ENCODE measurements at places on chromosomes 12 and 14.

DNA sequence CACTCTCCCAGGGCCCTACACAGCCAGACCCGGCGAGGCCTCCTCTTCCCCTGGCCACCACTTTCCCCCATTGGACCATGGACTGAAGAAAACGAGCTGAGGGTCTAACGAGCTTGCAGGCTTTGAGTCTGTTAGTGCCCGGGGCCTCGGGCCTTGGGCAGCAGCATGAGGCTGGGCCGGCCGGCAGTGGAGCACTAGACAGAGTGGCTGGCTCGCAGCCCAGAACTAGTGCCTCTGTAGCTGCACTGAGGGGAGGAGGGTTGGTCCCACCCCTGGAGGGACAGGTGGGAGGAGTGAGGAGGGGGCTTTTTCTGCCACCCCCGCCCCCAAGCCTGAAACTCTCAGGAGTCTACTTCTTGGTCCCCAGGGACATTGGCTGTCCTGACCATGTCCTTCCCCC is 38.7 kb downstream of the SLC6A12 start:
- no peak for DNase-seq

DNA sequence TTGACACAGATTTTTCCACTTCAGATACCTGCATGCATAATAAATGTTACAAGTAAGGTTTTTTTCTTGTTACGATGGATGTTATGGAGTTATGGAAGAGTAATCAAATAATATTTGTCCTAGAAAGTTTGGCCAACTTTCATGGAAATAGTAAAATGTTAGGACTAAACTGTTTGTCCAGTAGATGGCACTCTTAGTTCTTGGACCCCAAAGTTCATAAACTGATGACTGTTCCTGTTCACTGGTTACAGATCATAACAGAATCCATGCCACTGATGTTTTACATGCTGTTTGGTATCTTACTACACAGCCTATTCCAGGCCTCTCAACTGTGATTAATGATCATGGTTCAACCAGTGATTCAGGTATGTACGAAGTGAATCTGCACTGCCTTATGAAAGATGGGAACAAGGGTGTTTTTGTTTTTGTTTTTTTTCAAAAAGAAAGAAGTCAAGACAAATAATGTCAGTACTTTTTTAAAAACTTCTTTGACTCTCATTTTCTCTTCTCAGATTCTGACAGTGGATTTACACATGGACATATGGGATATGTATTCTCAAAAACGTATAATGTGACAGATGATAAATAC is 48.8 kb upstream of the SLCO1C1 start:
- DNase-seq, result no peak

DNA sequence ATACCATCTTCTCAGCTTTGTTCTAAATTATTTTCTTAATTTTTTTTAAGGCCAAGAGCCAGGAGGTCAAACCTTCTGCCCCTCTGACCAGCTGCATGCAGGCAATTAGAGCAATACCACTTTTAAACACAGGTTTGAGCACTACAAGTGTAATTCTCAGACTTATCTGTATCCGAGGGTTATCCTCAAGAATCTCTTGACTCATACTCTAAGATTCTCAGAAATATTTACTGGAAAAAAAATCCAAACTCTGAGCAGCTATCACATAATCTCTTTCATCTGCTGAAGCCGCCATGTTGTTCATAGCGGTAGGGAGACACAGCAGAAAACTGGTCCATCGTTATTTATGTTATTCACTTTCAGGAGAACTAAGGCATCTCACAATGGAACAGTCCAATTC is 27.4 kb upstream of the PTHLH start:
- DNase-seq, result no peak

DNA sequence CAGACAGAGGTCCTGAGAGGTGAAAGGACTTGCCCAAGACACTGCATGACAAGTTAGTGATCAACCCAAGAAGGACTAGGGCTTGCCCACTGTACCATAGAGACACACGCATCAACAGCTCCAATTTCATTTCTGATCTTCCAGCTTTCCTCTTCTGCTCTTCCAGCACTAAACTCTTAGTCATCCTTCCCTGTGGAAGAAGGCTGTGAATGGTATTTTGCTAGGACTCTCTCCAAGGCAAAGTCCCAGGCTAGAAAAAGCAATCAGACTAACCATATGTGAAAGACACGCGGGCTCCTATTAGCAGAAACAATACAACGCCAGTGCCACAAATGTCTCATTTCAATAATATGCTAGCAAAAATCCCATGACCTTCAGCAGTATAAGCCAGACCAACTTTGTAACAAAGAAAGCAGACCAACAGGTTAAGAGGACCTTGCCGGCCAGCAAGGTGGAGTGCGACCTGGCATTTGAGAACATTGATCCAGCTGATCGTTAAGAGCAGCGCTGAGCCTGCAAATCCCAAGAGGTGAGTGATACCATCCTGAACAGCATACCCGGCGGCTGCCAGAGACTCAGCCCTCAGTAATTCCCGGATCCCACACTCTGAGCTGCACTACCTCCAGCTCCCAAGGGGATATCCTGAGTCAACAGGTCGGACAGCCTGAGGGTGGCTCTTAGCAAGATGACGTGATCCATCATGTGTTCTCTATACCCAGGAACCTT is 132.5 kb downstream of the FOXN3 start:
- no peak for DNase-seq

DNA sequence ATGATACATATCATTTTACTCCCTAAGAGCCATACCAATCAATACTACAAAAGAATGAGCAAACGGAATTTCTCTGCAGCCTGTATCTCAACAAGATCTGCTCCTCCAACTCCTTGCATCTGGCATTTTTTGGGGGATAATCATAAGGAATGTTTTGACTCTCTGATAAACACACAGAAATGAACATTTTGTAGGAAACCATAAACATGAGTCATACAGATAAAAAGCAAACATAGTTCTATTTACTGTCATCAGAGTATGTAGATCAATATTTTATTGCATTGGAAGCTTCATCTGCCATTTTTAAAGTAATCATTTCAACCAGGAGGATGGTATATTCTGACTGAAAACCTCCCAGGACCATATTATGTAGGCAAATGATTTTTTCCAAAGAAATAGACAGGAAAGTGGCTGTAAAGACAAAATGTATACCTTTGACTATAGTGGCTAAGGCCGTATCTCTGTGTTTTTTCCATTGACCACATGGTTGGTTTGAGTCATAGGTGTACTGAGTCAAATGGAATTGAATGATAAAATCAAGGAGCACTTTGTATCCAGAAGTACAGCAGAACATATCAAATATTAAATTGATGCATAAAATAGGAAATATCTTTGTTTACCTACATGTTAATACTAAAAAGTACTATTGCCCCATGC is 32.4 kb upstream of the CD69 start:
- no peak for DNase-seq

DNA sequence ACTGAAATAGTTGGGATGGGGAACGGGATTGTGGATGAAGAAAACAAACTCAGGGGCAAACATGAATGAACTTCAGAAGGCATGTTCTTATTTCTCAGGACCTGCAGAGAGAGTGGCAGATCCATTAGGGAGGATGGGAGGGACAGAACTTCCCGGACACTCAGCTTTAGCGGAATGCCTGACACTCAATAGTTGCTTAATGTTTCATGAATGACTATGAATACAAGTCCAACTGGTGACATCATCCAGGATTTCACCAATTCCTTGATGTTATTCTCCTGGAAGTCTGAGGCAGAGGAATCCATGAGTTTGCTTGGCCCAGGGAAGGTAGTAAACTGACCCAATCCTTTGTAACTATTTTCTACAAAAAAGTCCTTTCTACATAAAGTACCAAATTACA is 37.8 kb upstream of the LRRC10 start:
- DNase-seq, result no peak

- DNase-seq, result no peak
Observed at GRCh38 chr12:121581686-121582429, 1.0 kb upstream of the KDM2B start.

- DNase-seq, result no peak
Observed at GRCh38 chr12:53941187-53941586, 2.6 kb downstream of the HOXC13 start.
